H54 (cell line): ENCODE measurements at places on chromosomes 11 and 22.
A peak's percentile ranks its signal among the peaks of the same experiment; 100 is the strongest.

DNA sequence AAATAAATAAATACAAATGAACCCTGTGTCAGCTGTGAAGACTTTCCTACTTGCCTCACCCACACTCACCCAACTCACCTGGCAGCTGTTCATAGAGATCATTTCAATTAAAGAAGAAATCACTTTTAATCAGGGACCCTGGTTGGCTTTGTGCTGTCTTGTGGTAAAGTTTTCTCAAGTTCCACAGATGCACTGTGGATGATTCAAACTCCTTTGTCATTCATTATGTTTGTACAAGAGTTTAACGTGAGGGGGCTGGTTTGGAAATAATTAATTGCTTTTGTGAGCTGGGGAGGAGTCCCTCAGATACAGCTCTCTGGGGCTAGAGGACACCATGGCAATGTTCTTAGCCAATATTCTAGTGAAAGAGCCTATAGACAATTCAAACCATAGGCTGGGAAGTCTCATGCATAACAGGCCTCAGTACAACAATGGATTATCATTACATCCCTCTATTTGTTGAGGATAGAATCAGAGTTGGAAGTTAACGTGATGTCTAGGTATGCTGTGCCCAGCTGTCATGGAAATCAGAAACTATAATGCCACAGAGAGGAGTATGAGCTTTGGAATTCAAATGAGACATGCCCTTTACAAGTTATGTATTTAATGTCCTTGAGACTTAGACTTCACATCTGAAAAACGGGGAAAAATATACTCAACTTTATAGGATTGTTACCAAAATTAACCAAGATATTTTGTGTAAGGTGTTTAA lies 698.5 kb downstream of the KCNA4 start:
- DNase-seq, result no peak

DNA sequence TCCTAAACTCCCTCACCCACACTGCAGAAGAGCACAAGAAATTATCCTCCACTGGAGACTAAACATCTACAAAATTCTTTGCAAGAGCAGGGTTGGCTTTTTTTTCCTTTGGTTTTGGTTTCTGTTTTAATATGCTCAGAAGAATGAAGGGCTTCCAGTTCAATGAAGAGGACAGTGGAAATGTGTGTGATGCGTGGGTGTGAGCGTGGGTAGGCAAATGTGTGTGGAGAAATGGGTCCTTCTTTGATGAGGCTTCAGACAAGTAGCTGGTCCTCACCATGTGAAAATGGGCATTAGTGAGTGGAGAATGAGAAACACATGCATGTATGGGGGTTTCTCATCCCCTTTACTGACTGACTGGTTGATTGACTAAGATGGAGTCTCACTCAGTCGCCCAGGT lies 263.3 kb upstream of the SYN3 start:
- no peak for DNase-seq

DNA sequence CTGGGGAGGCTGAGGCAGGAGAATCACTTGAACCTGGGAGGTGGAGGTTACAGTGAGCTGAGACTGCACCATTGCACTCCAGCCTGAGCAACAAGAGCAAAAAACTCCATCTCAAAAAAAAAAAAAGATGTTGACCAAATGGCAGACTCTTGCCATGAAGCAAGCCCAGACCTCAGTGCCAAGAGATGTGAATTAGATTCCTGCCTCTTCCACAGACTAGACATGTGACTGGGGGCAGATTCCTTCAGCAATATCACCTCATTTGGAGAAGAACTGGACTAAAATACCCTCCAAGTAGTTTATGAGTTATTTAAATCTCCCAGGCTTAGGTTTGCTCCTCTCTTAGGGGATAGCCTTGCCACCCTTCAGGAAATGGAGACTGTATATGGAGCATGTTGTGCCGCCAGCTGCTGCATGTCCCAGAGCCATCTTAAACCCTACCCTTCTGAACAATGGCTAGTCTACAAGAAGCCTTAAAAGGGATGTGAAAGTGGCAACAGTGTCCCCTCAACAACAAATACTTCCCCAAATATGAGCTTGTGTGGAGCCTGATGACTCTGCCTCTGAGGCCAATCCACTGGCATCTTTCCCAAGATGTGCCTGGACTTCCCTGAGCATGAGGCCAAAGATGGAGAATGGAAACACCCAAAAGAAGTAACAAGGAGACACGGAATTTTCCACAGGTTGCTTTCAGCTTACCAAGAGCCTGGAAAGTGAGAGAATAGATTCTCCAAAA lies 763 bp upstream of the MS4A7 start:
- no peak for DNase-seq

GRCh38 chr11:129973809-129974208 lies 28.8 kb downstream of the PRDM10 start:
- no peak for DNase-seq

DNA sequence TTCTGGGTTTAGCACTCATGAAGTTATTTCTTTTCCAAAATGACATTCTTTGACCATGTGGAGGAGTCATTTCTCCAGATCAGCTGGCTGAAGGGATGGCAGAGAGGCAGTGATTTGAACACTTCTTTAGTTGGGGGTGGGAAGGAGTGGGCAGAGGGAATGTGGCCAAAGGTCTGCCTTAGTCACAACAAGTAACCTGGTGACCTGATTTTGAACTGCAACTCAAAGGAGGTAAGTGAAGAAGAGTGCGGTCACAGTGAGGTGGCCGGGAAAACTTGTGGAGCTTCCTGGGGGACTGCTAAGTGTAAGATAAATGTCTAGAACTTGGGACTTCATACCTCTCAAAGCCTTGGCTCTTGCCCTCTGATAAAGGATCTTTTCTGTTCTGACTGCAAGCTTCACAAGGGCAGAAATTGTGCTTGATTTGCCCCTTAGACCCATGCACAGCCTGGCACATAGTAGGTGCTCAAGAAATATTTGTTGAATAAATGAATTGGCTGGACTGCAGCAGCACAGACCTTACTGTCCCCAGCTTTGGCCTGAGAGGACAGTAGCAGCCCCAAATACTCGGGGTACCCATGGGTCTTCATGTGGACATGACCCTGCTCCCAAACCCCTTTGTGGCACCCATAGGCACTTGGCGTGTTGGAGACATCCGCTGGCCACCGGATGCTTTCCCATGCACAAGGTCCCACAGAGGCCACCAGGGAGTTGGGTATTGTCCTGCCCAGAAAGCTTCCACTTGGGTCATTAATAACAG lies 99.0 kb upstream of the ALX4 start:
- no peak for DNase-seq

DNA sequence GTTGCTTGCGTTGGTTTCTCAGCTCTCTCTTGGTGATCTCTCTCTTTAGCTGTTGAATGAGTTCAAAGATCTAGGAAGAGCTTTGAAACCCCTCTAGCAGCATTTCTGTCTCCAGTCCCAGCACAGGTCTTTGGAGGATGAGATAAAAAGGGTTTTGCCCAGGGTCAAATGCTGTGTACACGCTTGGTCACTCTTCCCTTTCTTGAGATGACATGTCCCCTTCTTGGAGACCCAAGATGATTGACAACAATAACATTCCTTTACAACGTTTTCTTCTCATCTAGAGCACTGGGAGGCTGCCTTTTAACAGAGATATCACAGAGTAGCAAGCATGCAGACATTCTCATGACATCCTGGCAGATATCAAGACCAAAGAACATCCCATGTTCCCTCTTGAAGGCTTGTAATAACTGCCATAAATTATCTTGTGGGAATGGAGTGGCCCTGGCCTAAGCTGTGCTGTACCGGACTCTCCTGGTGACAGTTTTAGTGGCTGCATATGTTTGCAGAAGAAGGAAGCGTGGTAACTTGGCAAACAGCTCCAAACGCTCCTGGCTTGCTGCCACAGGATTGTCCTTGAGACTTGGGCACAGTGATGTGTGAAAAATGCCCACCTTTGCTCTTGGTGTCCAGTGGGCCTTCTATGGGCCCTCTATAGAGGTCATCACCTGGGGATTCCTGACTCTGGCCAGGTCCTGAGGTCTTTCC lies 107.8 kb downstream of the PTPRJ start:
- DNase-seq, result no peak

- DNase-seq, result no peak
These were observed 129.5 kb upstream of the E2F8 start for GRCh38 chr11:19370100-19370861.

- DNase-seq, result no peak
These were observed 28.3 kb upstream of the TCF20 start for GRCh38 chr22:42298746-42299145.

DNA sequence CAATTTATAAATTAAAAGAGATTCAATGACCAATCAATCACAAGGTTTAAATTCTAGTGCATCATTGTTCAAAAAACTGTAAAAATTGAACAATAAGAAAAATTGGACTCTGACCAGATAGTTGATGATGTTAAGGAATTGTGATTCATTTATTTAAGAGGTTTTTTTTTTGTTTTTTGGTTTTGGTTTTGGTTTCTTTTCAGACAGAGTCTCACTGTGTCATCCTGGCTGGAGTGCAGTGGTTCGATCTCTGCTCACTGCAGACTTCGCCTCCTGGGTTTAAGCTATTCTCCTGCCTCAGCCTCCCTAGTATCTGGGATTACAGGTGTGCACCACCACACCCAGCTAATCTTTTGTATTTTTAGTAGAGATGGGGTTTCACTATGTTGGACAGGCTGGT lies 17.1 kb upstream of the EIF3M start:
- no peak for DNase-seq

- no peak for DNase-seq
These were observed 576.0 kb downstream of the SOX6 start for GRCh38 chr11:15780382-15780781.

DNA sequence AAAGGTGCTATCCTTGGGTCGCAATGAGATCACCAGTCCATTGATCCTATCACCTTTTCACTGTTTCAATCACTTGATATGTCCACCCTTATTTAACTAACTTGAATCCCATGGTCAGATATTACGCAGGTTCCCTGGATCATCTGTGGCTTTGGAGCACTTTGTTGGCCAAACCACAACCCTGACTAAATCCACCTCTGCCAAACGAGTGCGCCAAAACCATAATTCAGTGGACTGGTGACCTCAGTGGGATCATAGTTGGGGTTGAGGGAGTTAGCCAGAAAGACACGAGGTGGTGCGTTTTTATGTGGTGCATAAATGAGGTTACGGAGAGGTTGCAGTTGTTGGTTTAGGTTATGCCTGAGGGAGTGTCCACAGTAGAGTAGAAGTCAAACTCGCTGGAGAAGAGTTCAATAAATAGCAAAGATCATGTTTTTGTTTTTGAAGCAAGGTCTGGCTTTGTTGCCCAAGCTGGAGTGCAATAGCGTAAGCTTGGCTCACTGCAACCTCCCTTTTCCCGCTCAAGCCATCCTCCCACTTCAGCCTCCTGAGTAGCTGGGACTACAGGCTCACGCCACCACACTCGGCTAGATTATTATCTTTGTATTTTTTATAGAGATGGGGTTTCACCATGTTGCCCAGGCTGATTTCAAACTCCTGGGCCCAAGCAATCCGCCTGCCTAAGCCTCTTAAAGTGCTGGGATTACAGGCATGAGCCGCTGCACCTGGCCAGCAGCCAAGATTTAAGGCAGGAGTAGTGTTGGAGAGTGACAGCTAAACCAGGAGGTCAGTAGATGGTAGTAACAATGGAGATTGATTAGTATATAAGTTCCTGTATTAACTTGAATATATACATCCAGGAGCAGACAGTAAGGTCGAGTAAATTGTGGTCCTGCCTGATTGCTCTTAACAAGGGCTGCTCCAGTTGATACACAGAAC lies 4.5 kb downstream of the FOXR1 start:
- DNase-seq, result no peak

GRCh38 chr11:19697721-19698121 lies 14.9 kb upstream of the NAV2 start:
- DNase-seq, result no peak

GRCh38 chr11:34613015-34613414 lies 7.9 kb upstream of the EHF start:
- no peak for DNase-seq

- no peak for DNase-seq
These were observed 12.5 kb downstream of the PHF21A start for GRCh38 chr11:46108751-46109150.

DNA sequence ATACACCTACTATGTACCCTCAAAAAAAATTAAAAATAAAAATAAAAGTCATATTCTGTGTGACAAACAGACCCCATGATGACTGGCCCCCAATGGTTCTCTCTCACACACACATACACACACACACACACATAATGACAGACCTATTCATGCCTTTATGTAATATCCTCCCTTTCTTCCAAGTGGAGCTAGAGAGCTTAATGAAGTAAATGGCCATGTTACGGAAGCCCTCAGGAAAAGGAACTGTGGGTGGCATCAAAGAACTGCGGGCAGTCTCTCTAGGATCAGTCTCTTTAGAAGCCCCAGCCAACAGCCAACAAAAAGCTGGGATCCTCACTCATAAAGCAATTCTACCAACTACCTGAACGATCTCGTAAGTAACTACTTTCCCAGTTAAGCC lies 125.5 kb downstream of the SIK3 start:
- DNase-seq, result no peak

DNA sequence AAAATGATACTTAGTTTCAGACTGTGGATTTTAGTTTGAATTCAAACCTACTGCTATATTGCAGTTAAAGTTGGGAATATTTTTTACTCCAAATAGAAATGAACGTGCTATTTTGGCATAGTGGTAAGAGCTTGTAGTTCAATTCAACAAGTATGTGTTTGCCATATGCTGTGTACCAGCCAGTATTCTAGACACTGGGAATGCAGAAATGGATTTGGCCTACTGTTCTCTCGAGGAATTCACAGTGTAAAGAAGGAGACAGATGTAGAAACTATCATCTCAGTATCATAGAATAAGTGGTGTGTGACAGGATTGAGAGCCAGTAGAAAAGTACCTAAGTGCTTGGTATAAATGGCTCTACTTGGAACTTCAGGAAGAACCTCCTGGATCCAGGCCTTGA lies 80.4 kb downstream of the ATXN10 start:
- DNase-seq, result no peak

GRCh38 chr22:22855617-22856308 lies 31.9 kb upstream of the IGLL5 start:
- DNase-seq, result no peak

- DNase-seq, result peak; percentile 90
These were observed 15.7 kb downstream of the DAGLA start for GRCh38 chr11:61695917-61696316.

DNA sequence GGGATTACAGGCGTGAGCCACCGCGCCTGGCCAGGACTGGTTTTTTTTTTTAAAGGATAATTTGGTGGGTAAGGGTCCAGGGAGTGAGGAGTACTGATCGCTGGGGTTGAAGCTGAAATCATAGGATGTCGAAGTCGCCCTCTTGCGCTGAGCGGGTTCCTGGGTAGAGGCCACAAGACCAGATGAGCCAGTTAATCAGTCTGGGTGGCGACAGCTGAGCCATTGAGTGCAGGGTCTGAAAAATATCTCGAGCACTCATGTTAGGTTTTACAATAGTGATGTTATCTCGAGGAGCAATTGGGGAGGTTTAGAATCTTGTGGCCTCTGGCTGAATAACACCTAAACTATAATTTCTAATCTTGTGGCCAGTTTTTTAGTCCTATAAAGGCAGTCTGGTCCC lies 7.8 kb downstream of the APOL5 start:
- DNase-seq, result no peak
